ENCODE measurements at places on chromosomes 3 and 15. TPM values are rescaled to one million over a fixed set of nuclear protein-coding genes. Genes with fewer than 3 reads are reported as not detected.

GRCh38 chr3:50126287-50127211, 28.6 kb upstream of the SEMA3F start:
- no peak overlapping the region for H3K4me3 ChIP-seq
- no peaks in the 10 kb centered on the region for H3K36me3 ChIP-seq
- H3K27me3 ChIP-seq = peaks cover 2% of the 10 kb centered on the region

TEX55 gene
- total RNA-seq = not detected

DNA sequence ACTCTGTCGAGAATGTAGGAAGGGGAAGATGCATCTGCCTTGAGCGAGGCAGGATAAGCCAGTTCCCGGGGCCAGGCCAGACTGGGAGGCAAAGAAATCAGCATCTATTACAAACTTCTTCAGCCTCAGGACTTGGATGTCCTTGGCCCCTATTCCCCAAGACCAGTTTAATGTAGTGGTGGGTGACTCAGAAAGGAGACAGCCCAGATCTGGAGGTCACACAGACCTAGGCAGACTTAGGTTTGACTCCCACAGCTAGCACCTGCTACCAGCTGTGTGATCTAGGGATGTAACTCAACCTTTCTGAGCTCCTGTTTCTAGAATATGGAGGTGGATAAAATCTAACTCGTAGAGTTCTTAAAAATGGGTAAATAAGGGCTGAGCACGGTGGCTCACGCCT, 409.5 kb upstream of the PROK2 start:
- H3K4me3 ChIP-seq = no peak overlapping the region
- H3K27ac ChIP-seq = no peak overlapping the region
- no peak for DNase-seq
- H3K36me3 ChIP-seq = no peaks in the 10 kb centered on the region
- H3K27me3 ChIP-seq = no peaks in the 10 kb centered on the region

DNA sequence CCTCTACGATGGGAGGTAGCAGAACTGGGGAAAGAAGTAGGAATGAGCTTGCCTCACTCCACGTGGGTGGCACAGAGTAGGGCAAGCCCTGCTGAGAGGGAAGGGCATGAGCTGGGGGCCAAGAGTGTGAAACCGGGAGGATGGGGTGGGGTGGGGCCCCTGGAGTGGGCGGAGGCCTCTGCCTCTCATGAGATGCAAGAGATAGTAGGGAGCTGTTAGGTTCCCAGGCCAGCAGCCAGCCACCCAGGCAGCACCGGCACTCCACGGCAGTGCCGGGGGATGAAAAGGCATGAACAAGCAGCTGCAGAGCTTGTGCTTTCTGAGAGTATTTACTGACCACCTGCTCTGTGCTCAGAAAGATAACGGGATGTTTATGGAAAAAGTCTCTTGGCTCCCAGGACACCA, 24.4 kb upstream of the PLA2G4E start:
- no peaks in the 10 kb centered on the region for H3K36me3 ChIP-seq
- no peak overlapping the region for H3K4me3 ChIP-seq
- no peak overlapping the region for H3K27ac ChIP-seq

TBCCD1 gene
- 13.3 TPM for total RNA-seq

PRTG gene
- 5.7 TPM for total RNA-seq

GRCh38 chr15:85584872-85585271, 204.5 kb downstream of the AKAP13 start:
- no peak overlapping the region for H3K27ac ChIP-seq
- DNase-seq = no peak
- peaks cover 30% of the 10 kb centered on the region for H3K36me3 ChIP-seq
- H3K4me3 ChIP-seq = no peak overlapping the region

DNA sequence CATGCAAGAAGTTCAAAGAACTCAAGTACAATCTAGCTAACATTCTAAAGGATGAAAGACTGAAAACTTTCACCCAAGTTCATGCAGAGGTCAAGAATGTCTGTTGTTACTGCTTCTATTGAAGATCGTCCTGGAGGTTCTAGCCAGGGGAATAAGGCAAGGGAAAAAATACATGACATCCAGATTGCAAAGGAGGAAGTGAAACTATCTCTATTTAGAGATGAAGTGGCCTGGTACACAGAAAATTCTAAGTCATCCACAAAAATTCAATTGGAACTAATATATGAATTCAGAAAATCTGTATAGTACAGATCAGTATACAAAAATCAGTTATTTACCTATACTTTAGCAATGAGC, 693.0 kb downstream of the NR2F2 start:
- no peak overlapping the region for H3K27ac ChIP-seq
- H3K27me3 ChIP-seq = no peaks in the 10 kb centered on the region
- H3K4me1 ChIP-seq = no peaks in the 10 kb centered on the region
- peak; percentile 42 for DNase-seq

DNA sequence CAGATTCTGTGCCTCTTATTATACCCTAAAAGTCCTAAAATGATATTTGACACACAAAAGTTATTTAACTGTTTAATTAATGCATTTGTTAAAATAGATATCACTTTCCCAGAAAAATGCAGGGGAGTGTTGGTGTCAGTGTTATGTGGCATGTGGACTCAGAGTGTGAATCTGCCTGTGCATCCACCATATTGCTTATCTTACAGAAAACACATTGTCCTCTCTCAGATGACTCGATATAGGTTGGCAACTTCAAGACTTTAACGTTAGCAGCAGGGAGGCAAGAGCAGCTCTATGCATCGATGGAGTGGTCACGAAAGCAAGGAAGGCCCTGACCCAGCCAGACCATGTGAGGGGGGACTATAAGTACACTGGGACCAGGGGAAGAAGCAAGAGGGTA, 165.4 kb upstream of the DCBLD2 start:
- H3K36me3 ChIP-seq = no peaks in the 10 kb centered on the region
- no peaks in the 10 kb centered on the region for H3K27me3 ChIP-seq
- no peak overlapping the region for H3K4me3 ChIP-seq
- H3K27ac ChIP-seq = no peak overlapping the region
- H3K4me1 ChIP-seq = no peaks in the 10 kb centered on the region
- no peak for DNase-seq

GRCh38 chr3:111972891-111973290, 5.9 kb upstream of the ABHD10 start:
- H3K27ac ChIP-seq = no peak overlapping the region
- peaks cover 9% of the 10 kb centered on the region for H3K36me3 ChIP-seq
- no peaks in the 10 kb centered on the region for H3K27me3 ChIP-seq

PAQR5 gene
- 0.13 TPM for total RNA-seq

- no peak overlapping the region for H3K27ac ChIP-seq
- no peaks in the 10 kb centered on the region for H3K27me3 ChIP-seq
- no peak overlapping the region for H3K4me3 ChIP-seq
- H3K4me1 ChIP-seq = no peaks in the 10 kb centered on the region
- DNase-seq = no peak
- peaks cover 8% of the 10 kb centered on the region for H3K36me3 ChIP-seq
Observed at GRCh38 chr15:55627730-55628368, 39.7 kb upstream of the PYGO1 start.

ZNF774 gene
- 2.3 TPM for total RNA-seq

RTP3 gene
- 0.04 TPM for total RNA-seq
